CD4-positive, alpha-beta T cell treated with Interleukin-6 at 100 ng/mL for 8 hours (primary cell): ENCODE measurements at places on chromosomes 13 and 19.

- DNase-seq: peak; percentile 80
Measured at GRCh38 chr19:17292301-17293074, 10.7 kb downstream of the ABHD8 start.

DNA sequence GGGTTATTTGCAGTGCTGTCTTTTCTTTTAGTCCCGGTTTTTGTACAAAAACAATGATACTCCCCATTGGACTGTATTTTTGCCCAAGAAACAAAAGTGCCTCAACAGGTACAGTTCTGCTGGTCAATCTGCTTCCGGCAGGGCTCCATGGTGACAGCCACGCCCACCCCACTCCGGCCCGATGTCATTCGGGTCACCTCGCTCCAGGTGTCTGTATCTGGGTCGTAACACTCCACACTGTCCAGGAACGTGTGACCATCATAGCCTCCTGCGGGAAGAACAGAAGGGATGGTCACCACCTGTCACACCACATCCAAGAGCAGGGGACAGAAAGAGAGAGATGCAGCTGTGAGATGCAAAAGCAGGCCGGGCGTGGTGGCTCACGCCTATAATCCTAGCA lies 16.6 kb downstream of the KEAP1 start:
- no peak for DNase-seq

GRCh38 chr13:76976929-76977328 lies 15.0 kb upstream of the CLN5 start:
- no peak for DNase-seq

- DNase-seq: no peak
Measured at GRCh38 chr13:90732049-90732448, 615.4 kb upstream of the MIR17HG start.

DNA sequence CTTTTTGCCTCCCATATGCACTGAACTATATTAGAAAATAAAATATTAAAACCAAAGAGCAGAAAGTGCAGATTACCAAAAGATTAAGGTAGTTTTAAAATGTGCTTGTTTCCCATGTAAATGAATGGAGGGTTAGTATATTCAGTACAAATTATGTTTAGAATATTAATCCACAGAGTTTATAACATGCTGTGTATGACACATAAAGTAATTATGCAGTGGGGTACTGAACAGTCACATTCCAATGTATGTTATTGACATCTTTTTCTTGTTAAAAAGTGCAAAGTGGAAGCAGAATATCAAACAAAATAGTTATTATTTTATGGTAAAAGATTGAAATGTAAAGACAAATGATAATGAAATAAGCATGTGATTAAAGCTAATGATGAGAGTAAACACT lies 79.3 kb downstream of the GPC6 start:
- DNase-seq: no peak

GRCh38 chr13:20182231-20182846 lies 10.4 kb downstream of the GJB2 start:
- peak; percentile 70 for DNase-seq

GRCh38 chr13:21330126-21330861 lies 128.8 kb downstream of the ZDHHC20 start:
- no peak for DNase-seq

DNA sequence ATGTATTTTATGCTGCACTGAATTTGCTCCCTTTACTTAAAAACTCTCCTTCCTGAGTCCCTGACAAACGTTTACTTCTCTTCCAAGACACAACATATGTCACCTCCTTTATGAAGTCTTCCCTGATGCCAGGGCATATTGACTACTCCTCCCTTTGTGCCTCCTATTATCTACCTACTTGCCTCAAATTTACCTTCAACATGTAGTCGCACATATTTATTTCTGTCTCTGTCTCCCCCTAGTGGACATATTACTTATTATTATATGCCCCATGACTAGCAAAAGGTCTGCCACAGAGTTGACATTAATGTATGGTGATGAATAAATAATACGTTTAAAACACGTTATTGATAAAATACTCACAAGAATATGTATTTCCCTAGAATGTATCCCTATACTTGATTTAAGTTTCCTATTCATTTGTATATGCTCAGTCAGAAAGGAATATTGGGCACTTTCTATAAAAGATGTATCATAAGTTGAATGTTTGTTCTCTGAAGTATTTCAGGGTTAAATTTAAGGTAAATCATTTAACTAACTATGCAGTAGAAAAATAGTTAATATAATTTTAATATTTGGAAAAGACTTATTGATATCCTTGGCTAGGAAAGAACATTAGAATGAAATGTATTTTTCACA lies 250.3 kb upstream of the ATXN8OS start:
- DNase-seq: no peak

DNA sequence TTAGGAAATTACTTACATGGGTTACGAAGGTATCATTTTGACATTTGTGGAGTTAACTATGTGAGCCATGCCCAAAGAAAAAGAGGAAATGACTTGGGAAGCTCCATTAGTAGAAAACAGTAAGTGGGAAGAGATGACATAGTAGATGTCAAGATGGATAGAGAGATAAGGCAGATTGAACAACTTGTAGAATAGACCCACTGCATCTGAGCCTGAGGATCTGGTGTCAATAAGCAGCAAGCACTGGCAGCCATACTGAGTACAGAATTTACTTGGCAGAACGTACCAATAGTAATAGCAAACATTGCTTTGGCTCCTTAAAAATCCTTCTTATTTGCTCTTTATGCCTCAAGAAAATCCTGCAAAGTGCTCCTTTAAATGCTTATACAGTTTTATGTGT lies 203.8 kb downstream of the GPC6 start:
- DNase-seq: no peak

GRCh38 chr13:75038393-75039113 lies 443.4 kb downstream of the TBC1D4 start:
- no peak for DNase-seq

GRCh38 chr13:111667757-111668156 lies 347.3 kb downstream of the TEX29 start:
- no peak for DNase-seq

DNA sequence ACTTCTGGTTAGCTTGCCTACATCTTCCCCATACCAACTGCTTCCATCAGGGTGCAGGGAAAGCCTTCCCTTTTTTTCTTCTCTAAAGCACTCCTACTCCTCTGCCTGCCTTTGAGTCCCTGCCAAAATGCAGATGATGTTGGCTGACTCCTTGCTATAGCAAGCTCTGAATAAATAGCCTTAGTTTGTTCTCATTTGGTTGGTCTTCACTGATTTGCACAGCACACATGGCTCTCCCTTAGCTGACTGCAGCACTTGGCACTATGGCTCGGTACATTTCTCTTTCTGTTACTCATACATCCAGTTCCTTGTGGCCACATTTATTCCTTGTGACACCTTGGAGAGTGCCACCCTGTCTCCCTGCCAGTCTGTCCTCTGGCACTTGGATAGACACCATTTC lies 249.8 kb downstream of the DCLK1 start:
- DNase-seq: no peak

- DNase-seq: no peak
Measured at GRCh38 chr13:37752146-37752545, 117.4 kb downstream of the TRPC4 start.

DNA sequence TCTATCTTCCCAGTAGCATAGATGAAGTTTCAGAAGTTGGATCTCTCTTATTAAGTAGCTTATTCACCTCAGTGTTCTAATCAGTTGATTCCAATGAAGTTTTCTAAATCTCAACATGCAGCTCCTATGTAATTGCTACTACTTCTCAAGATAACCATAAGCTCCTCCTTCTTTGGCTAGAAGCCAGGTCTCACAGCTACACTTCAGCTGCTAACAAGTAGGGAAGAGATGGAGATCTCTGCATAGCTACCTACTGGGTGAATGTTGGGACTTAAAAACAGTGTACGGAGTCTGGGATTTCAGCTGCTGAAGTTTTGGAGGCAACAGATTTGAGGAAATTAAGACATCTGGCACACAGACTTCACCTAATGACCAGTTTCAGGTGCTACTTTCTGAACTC lies 661.0 kb downstream of the SLITRK1 start:
- no peak for DNase-seq

GRCh38 chr13:105465251-105465650 lies 1070.2 kb downstream of the EFNB2 start:
- no peak for DNase-seq

GRCh38 chr19:1970003-1970805 lies 29.2 kb downstream of the CSNK1G2 start:
- DNase-seq: no peak

DNA sequence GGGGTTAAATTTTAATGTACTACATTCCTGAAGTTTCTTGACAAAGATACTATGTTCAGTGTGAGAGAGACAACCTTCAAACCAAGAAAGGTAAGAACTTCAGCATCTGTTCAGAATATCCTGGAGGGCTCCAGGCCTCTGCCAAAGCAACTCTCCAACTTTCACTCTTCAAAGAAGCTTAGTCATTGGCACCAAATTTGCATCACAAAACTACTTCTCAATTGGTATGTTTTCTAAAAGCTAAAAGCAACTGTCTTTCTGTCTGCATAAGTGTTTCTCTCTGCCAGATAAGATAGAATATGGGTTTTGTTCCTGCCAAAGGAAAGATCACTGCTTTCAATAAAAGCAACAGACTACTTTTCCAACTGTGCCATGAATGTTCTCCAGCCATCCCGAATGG lies 187.4 kb downstream of the SUCLA2 start:
- no peak for DNase-seq

DNA sequence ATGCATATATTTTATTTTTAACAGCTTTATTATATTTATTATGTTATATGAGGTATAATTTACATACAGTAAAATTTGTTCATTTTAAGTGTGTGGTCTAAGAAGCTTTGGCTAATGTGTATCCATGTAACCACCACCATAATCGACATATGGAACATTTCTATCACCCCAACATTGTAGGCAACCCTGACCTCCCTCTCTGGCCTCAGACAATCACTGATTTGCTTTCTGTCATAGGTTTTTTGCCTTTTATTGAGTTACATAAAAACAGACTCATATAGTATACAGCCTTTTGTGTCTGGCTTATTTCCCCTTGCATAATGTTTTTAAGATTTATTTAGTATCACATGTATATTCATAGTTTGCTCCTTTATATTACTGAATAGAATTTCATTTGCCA lies 90.7 kb upstream of the KL start:
- DNase-seq: no peak

DNA sequence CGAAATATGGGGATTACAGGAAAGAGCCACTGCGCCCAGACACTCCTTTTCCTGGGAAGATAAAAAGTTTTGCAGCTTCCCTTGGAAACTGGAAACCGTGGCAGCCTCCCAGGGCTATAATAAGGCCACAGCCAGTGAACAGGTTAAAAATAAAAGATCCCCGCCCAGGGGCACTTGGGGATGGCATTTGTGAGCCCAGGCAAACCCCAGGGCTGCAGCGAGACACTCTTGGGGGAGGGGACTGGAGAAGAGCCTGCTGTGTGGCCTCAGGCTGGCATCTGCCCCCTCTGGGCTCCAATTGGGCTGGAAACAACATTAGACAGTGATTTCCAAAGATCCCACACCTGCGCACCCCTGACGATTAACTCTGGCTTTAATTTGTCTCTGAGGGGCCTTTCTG lies 11.2 kb downstream of the FEM1A start:
- no peak for DNase-seq

DNA sequence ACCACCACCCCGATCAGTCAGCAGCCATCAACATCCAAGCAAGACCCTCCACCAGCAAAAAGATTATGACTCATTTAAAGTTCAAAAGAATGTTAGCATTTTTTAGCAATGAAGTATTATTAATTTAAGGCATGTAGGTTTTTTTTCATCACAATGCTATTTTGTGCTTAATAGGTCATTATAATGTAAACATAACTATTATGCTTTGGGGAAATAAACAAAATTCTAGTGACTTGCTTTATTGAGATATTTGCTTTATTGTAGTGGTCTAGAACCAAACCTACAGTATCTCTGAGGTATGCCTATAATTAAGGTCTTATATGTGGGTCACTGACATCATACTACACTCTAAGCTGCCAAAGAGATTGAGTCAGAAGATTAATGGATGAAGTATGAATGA lies 20.0 kb downstream of the KLF12 start:
- no peak for DNase-seq

DNA sequence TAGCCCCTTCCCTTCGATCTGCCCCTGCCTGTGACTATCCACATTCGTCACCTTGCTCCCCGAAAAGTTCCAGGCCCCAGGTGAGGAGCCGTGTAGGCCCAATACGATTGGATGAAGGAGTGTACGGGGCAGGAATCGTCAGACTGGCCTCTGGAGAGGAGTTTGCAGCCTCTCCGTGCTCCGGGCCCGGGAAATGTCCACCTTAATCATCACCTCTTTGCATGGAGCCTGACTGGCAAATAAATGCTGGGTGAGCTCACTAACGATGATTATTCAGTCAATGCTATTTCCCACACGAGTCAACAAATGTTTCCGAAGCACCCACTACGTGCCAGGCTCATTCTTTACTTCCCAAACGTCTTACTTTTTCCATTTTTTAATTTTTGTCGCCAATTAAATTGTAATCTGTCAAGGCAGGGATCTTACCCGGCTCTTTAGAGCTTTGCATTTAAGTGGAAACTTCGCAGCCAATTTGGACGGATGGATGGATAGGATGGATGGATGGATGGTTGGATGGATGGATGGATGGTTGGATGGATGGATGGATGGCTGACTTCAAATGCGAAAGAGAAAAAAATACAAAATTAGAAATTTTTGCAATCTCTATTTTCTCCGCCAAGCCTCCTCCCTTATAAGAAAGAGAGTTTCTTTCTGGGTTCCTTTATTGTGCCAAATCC lies 45.8 kb downstream of the TGDS start:
- DNase-seq: no peak

DNA sequence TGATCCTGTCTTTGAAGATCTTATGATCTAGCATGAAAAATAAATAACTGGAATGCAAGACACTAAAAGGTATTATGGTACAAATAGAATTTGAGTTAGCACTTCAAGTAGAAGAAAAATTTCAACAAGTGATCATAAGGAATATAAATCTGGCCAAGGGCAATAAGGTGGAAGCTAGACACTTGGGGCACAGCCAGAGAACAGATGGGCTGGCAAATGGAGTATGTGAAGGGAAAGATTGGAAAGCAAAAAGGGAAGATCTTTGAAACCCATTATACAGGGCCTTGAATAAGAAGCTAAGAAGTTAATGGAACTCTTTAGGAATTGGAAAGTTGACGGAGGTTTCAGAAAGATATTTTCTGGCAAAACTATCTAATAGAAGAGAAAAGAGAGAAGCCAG lies 61.0 kb downstream of the MZT1 start:
- DNase-seq: no peak

- DNase-seq: no peak
Measured at GRCh38 chr13:51154029-51154555, 43.0 kb upstream of the C13orf42 start.

- DNase-seq: no peak
Measured at GRCh38 chr13:84661718-84662117, 779.4 kb upstream of the SLITRK1 start.

GRCh38 chr19:55585658-55586339 lies 5.2 kb upstream of the ZNF579 start:
- peak; percentile 46 for DNase-seq

GRCh38 chr13:112261924-112262323 lies 114.2 kb upstream of the SPACA7 start:
- no peak for DNase-seq
